ENCODE measurements at places on chromosomes 11 and 22.

- no peak for DNase-seq
Observed at GRCh38 chr11:13745165-13745564, 76.7 kb downstream of the FAR1 start.

DNA sequence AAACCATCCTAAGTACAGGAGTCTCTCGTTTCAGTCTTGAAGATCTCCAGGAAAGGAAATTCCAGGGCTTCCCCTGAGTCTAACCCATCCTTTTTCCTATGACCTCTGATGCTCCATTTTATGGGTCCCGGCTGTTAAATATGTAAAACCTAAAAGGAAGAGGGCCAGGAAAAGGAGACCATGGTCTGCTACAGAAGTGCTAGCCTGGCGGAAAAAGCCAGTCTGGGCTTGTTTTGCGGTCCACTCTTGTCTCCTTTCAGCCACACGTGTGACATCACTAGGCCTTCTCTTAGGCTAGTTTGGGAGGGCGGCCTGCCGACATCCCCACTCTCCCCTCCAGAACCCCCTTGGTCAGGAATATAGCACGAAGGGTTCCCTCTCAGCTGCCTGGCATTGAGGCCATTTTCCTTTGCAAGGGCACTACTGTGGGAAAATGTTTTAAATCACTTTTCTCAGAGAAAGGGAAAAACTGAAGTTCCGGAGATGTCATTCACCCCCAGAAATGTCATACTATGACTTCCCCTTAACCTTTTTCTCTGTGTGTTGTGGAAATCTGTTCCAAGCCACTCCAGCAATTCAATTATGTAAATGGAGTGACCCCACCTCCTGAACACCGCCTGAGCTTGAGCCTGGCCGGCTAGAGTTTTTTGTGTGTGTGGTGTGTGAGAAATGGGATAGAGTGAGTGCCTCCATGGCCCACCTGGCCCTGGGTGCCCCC, 86.9 kb downstream of the UBASH3B start:
- no peak for DNase-seq

- no peak for DNase-seq
Observed at GRCh38 chr11:27381238-27381666, 18.2 kb upstream of the CCDC34 start.

- no peak for DNase-seq
Observed at GRCh38 chr11:125258291-125259032, 93.9 kb downstream of the PKNOX2 start.

GRCh38 chr22:27748349-27748748, 53.2 kb downstream of the MN1 start:
- DNase-seq: no peak

- DNase-seq: no peak
Observed at GRCh38 chr11:69335007-69335780, 41.2 kb downstream of the MYEOV start.

- DNase-seq: no peak
Observed at GRCh38 chr22:41898645-41899044, 16.2 kb downstream of the SHISA8 start.

DNA sequence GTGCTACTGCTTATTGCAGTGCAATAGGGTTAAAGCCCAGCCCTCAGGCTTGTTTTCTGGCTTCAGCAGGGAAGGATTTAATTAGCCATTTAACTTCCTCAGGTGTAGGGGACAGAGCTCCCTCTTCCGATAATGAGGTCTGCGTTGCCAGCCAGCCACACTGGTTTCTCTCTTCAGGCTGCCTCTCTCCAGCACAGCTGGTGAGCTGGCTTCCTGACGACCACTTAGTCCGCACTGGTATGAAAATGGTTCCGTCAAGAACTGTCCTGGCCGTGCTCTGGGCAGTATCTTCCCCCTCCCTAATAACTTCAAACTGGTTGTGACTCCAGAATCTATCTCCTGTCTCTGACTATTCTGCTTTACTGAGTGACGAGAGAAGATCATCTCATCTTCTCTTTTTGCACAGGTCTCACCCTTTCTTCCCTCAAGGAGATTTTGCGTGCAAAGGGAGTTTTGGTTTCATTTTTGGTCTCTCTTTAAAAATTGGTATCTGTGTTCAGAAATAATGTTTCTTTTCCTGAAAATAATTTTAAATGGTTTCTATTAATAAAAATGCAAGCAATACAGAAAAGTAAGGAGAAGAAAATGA, 49.2 kb downstream of the CNTN5 start:
- no peak for DNase-seq

DNA sequence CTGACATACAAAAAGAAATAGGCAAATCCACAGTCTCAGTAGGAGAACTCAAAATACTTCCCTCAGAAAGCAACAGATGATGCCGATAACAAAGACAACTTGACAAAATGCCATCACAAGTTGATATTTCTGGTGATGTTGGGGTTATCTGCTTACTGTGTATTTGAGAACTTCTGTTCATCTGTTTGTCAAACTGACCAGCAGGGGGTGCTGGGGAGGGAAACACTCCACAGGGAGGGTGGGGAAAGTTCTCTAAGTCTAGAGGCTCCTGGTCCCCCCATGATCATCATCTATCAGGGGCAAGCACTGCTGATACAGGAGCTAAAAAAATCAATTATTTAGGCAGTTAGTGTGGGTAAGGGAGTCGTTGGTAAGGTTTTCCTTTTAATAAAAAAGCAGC, 19.2 kb downstream of the GLYATL1 start:
- DNase-seq: no peak
